Keratinocyte (primary cell): ENCODE measurements at places on chromosomes 3 and 15. TPM values are rescaled to one million over a fixed set of nuclear protein-coding genes. Genes with fewer than 3 reads are reported as not detected.

GRCh38 chr15:72368899-72369298, 6.9 kb downstream of the HEXA start:
- DNase-seq, result no peak

- DNase-seq, result no peak
These were observed 35.0 kb upstream of the CAPN7 start for GRCh38 chr3:15171096-15171495.

DNA sequence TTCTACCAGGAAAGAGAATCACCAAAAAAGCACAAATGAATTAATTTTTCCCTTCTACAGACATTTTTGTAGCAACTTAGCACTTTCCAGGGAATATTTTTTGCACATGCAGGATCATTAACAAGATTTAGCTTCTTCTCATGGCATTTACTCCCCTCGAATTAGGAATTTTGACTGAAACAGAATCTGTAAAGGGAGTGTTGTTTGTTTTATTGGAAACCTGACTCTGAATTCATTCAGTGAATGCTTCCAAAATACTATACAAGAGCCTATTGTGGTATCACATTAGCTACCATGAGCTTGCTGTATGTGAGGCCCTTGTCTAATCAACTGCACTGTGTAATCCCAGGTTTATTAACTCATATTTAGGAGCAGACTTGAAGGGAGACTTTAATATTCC, 130.4 kb upstream of the ATP10A start:
- DNase-seq, result no peak

GRCh38 chr3:146072824-146073223, 88.2 kb downstream of the PLOD2 start:
- DNase-seq, result no peak

- DNase-seq, result no peak
These were observed 39.4 kb downstream of the TMCO5A start for GRCh38 chr15:37973856-37974255.

DNA sequence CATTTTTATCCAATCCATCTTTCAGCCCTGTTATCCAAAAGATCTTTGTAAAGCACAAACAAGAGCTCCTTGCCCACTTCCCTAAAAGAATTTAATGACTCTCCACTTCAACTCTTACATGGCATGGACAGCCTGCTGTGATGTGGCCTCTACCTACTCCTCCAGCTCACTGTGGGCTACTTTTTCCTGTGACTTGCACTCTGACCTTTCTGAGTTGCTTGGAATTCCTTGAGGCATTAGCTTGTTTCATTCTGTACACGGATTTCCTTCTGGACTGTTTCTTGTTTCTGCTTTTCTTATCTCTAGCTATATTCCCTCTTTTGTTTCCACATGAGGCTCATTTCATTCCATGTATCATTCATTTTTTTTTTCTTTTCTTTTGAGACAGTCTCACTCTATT, 15.2 kb downstream of the QTRT2 start:
- DNase-seq, result no peak

DNA sequence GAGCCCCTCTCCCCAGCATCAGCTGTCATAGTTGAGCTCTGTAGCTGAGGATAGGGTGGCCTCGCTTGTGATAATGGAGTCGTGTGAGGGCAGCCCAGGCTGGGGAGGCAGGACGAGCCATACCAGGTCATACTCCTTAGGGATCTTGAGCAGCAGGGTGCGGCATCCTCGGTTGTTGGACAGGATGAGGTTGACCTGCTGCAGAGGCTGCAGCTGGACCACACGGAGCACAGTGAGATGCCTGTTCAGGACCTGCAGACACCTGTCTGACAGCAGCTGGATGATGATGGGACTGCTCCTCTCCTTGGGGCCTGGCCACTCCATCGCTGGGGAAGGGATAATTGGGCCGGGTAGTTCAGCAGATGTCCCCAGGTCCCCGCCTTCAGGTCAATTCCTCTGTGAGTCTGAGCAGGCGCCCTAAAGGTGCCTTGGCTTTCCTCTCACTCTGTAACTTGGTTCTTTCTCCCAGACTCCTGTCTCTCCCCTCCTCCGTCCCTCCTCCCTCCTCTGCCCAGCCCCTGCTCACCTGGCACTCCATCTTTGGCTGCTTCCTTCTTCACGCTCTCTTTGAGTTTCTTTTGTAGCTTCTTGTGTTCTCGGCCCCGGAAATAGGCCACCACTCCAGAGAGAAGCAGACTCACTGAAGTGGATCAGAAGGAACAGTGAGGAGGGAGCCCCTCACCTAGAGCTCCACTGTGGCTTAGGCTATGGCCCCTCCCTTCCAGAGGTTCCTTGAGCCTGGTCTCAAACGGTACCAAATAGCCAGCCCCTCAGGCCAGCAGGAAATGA, 7.8 kb downstream of the DUOX2 start:
- no peak for DNase-seq

GRCh38 chr3:151142929-151143328, 57.5 kb downstream of the MED12L start:
- DNase-seq, result no peak

DNA sequence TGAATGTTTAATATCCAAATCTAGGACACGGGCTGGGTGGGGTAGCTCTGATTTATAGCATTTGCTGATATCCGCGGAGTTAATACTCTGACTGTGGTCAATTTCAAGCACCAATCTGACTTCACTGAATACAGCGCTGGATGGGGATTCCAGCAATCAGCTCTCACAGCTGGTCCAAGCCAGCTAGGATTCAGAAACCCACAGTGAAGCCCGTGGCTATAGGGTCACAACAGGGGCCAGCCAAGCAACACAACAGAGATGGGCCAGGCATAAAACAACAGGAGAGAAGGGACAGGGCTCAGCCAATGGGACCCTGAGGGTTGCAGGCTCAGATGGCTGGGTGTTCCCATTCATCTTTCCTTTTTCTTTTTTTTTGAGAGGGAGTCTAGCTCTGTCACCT, 5.4 kb upstream of the LMAN1L start:
- DNase-seq, result no peak

GRCh38 chr3:14434126-14434497, 31.7 kb downstream of the SLC6A6 start:
- DNase-seq, result no peak

The GATA2 gene
- not detected in 3 replicates for polyA plus RNA-seq

The PDIA3 gene
- 124 to 353 TPM (median 338 TPM) in 3 replicates for polyA plus RNA-seq

The WDR49 gene
- 0.01 TPM in 1 of 3 replicates, not detected in the others for polyA plus RNA-seq

The SUSD5 gene
- 0.03 to 0.09 TPM (median 0.05 TPM) in 3 replicates for polyA plus RNA-seq

The ATP13A4 gene
- 0.02 to 0.16 TPM (median 0.13 TPM) in 3 replicates for polyA plus RNA-seq

The CPNE9 gene
- not detected in 3 replicates for polyA plus RNA-seq

The GPR160 gene
- 0.12 to 0.29 TPM (median 0.22 TPM) in 3 replicates for polyA plus RNA-seq

The DHFR2 gene
- 2.3 to 3.6 TPM (median 2.6 TPM) in 3 replicates for polyA plus RNA-seq
